Endothelial cell (in vitro differentiated cells): ENCODE measurements at places on chromosomes 1 and 21. TPM values are rescaled to one million over a fixed set of nuclear protein-coding genes. Genes with fewer than 3 reads are reported as not detected.

- no peak for DNase-seq
These were observed 15.6 kb upstream of the ATP1B1 start for GRCh38 chr1:169090900-169091311.

DNA sequence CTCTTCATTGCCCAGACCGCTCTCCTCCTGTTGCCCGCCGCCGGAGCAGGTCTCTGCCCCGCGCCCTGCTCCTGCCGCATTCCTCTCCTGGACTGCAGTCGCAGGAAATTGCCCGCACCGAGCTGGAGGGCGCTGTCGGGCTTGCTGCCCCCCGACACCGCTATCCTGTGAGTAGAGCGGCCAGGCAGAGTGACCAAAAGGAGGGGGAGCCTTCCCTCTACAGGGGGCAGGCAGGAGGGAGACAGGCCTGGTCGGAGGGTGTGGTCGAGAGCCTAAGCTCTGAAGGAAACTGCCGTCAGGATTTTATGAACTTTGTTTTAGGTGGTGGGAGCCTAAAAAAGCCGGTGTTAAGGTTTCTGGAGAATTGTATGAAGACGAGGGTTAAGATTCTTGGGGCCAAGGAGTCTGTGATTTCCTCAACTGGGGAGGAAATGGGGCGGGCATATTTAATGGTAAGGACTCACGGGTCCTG, 517 bp downstream of the LRIG2 start:
- DNase-seq, result peak; percentile 74

KRTAP13-2 gene
- total RNA-seq, result not detected

DNA sequence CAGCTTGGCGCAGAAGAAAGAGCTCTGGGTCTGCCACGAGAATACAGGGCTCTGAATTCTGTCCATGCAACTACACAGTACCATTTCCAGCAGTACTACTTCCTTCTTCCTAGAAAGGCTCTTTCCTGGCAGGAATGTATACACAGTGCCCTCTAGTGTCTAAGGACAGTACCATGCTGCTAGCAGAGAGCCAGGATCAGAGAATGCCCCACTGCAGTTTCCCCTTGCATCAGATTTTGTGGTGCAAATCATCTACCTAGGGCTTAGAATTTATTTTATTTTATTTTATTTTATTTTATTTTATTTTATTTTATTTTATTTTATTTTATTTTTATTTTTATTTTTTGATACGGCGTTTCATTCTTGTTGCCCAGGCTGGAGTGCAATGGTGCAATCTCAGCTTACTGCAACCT, 50.8 kb downstream of the PAX7 start:
- DNase-seq, result peak; percentile 24

PTGS2 gene
- total RNA-seq, result 22.2 TPM

DNA sequence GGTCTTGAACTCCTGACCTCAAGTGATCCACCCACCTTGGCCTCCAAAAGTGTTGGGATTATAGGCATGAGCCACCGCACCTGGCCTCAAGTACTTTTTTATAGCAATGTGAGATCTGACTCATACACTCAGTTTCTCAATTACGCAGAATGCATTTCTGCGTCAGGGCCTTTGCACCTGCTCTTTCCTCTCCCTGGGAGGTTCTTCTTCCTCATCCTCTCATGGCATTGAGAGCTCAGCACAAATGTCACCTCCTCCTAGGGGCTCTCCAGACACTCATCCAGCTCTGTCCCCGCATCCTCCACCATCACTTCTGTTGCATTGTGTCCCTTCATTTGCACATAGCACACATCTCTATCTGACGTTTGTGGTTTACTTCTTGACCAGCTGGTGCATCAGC, 418.8 kb downstream of the PTPRU start:
- DNase-seq, result no peak

TRIM63 gene
- total RNA-seq, result not detected

DNA sequence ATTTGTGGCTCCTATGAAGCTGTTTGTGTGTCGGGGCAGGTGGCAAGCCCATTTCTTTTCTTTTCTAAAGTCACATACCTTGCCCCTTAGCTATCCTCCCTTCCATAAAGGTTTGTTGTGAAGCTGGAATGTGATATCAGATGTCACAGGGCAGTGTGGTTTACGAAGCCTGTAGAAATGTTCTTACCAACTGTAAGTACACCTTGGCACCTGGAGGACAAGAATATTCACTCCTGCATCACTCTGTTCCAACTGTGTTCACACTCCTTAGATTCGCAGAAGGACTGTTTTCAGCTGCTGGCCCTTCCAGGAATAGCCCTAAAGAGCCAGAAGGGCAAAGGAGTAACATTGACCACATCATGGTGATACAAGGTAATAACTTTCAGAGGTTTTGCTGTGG, 176.9 kb downstream of the FGGY start:
- DNase-seq, result no peak

DNA sequence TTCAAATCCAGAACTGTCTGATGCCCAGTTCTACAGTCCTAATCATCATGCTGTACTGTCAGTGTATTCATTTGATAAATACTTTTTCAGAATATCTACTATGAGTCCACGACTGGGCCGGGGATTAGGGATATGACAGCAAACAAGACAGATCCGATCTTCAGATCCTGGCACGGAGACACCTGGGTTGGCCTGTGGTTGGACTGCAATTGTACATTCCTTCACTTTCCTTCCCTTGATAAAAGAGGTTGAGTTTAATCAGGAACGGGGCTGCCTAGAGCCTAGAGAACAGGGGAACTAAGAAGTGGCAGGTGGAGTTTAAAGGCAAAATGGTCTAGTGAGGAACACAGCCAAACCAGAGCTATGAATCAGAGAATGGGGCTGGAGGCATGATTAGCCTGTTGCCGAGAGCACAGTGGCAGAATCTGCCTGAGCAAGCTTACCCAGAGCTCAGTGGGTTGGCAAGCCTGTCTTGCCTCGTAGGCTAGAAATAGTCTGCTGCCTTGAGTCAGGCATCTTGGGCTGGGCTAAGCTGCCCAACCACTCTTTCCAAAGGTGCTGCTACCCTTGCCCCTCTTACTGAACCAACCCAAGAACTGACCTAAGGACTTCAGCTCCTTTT, 38.1 kb upstream of the PTCH2 start:
- DNase-seq, result no peak

GRCh38 chr1:35945327-35945726, 14.4 kb downstream of the AGO3 start:
- no peak for DNase-seq

- DNase-seq, result no peak
These were observed 21.5 kb upstream of the LRP8 start for GRCh38 chr1:53349369-53349835.

DNA sequence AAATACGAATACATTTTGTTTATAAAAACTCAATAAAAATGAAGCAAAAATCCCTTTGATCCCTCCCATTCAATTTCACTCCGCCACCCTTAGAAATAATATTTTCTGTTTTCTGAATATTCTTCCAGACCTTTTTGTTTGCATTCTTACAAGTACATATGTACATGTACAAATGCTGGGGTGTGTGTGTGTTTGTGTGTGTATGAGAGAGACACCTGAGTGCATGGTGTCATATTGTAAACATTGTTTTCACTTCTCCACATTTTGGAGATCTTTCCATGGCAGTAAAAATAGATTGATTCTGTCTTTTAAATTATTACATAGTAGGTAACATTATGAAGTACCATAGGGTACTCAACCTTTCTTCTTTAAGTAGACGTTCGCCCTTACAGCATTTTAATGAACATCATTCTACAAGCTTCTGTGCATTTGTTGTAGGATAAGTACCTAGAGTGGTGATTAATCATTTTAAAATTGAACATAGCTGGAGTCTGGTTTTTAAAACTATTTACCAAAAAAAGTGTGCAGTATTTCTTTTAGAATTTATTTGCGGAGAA, 1.3 kb upstream of the MPC2 start:
- DNase-seq, result no peak

DNA sequence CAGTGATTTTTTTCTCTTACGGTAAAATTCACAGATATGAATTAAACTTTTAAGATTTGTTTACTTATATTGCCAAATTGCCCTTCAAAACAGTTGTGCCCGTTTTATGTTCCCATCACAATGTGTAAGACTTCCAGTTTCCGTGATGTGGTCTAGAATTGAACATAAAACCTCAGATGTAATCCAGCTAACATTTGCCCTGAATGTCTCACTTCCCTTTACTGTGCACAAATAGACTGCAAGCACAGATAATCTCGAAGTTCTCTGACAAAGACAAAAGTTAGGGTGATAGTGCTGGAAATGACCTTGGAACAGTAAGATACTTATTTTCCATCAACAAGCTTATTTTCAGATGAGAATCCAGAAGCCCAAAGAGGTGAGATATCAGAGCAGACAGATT, 177.5 kb downstream of the ZZZ3 start:
- DNase-seq, result no peak

DNA sequence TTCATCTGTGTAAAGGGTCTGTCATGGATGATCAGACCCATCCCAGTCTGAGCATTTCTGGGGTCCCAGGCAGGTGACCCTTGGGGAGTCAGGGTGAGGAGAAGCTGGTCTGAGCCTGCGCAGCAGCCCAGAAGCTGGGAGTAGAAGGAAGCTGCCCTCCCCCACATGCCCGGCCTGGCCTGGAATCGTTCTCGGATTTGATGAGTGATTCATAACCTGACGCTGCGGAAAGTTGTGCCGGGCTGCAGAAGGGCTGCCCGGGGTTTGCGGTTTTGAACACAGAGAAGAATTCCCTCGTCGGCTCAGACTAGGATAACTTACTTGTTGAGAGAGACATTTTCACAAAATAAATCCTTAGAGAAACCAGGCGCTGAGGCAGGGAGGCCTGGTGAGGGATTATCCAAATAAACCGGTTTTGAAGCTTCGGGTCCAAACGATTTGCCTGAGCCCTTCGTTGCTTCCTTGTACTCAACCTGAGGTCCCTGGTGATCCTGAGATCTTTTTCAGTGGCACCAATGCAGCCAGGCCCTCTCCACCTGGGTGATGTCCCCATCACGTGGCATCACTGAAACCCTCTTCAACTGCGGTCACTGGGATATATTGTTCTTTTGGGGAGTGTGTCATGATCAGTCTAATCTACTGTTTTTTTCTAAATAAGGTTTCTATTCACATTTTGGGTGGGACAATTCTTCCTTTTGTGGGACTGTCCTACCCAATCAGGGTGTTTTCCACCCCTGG, 29.2 kb downstream of the EPHB2 start:
- no peak for DNase-seq

DNA sequence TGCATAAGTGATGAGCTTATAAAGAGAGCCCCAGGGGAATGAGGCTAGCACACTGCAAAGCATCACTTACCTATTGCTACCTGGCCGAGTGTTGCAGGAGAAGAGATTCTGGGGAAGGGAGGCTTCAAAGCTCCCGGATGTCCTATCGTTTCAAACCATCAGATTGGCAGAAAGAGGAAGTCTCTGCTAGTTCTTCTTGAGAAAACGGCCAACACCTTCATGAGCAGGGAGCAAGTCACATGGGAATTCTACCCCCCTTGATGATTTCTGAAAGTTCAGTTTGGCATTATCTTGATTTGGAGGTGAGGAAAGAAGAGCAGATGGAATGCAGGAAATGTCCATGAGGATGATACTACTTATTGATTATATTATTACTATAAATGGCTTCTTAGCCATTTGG, 16.2 kb downstream of the SYF2 start:
- DNase-seq, result no peak
